ENCODE measurements at places on chromosomes 5 and 9.

- DNase-seq = no peak
Measured at GRCh38 chr5:34775886-34776285, 63.1 kb upstream of the TTC23L start.

DNA sequence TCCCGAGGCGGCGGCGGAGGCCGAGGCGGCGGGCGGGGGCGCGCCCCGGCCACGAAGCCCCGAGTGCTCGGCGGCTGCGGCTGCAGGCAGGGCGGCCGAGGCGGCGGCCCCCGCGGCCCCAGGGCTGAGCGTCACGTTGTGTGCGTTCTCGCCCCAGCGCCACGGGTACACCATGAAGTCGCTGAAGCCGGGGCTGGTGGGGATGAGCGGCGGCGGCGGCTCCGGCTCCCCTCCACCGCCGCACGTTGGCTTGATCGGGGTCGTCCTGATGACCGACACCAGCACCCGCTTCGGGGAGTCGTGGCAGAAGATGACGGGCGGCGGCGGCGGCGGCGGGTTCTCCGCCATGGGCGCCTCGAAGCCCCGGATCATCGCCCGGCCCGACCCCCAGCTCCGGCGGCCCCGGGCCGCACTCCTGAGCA is 498 bp downstream of the ZNF367 start:
- DNase-seq = no peak

DNA sequence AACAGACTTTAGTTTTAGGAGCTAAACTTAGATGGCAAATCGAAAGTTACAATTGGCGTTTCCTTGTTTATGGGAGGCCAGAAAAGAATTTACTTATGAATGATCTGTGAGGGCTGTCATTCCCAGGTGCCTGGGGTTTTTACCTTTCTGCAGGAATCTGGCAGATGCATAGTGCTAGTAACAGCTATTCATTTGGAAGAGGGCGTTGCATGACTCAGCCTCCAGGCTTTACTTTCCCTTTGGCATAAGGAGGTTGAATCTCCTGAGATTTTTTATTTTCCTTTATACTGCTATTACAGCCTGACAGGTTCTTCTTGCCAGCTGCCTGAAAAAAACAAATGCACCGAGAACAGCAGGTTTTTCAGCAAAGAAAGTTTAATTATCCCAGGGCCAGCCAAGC is 30.0 kb downstream of the CARD6 start:
- DNase-seq = no peak

DNA sequence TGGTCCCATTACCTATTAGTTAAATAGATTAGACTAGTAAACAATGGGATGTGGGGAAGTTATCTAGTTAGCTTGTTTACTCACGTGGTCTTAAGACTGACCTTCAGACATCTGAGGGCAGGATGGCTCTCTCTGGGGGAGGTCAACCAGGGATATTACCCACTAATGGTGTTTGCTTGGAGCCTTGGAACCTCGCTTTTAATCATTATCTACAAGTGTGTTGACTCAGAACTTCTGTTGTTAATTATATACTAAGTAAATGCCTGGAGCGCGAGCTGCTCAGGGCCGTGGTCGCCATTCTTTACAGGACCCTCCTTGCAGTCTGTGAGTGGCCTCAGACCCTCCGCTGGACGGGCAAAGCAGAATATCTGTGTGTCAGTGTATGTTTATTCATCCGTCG is 48.5 kb upstream of the ZNF354A start:
- no peak for DNase-seq

DNA sequence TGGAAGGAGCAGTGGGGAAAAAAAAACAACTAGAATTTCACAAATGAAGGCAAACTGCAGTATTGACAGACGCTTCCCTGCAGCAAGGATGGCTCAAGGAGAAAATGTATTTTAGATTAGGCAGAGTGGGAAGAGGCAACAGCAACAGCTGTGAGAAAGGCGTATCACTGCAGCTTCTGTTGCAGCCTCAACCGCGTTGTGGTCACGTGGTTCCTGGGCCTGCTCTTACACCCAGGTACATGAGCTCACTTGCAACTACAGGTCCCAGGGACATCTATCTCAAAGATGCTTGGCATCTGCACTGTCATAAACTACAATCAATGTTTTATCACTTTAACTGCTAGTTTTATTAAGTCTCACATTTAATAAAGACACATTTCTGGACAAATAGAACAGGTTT is 36.0 kb upstream of the GOLM1 start:
- DNase-seq = no peak

GRCh38 chr5:154485850-154486426 is 7.9 kb upstream of the HAND1 start:
- DNase-seq = no peak
